Dorsolateral prefrontal cortex (tissue), 122 donors: ENCODE measurements at places on chromosomes 2 and 18. TPM values are rescaled to one million over a fixed set of nuclear protein-coding genes. Genes with fewer than 3 reads are reported as not detected.

DNA sequence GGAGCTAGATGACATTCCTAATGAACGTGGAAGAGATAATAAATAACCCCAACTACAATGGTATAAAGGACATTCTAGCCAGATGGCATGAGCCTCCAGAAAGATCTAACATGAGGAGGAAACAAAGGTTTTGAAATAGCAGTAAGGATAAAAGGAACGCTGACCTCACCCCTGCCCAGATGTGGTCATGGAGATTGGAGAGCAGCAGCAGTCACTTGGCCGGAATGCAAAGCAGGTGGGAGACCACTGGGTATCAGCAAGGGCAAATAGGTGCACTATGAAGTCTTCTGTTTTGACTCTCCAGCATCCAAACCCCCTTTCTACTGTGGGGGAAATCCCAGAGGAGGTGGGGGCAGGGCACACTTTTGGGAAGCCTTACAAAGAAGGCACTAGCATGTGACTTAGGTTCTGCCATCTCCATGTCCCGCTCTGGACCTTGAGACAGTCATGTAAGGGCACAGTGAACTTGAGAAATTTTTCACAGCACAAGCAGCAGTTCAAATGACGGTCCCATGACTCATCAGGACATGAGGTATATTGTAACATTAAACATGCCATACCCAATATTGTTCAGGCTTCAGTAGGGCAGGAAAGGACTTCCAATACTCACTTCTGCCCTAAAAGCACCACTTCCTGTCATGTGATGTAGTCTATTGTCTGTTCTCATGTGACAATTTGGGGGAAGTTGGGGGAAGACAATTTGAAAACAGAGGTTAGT is 55.2 kb downstream of the METTL4 start:
- DNase-seq: no peak

The RAMP1 gene
- total RNA-seq: 86.3 TPM

- DNase-seq: no peak
Observed at GRCh38 chr2:201949181-201949926, 84.3 kb upstream of the FZD7 start.

The C1GALT1C1L gene
- total RNA-seq: 1.3 TPM

The NYAP2 gene
- total RNA-seq: 6.5 TPM

DNA sequence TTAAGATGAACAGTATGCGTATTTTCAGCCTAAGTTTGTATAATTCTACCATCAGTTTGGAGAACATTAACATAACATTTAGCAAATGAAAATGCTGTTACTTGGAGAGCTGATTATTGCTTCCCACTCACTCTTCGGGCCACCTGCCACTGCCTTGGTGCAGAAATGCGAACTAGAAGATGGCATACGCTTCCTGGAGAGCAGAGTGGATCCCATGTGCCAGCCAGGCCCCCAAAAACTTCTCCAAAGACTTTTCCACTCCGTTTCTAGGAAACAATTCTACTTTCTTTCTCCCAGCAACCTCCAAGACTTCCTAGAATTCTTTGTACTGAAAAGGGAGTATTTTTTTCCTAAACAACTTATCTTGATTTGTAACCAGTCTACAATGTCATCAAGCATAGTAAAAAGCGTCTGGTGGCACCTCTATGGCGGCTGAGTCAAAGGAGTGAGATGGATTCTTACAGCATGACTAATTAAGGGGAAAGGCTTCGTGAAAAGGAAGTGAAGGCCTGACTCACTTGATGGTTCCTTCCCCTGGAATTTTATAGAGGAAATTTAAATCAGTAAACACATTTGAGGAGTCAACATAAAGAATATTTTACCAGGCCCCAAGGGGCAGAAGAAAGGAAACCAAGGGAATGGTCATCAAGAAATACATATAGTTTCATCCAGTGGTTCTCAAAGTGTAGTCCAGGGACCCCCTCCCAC is 36.6 kb downstream of the FEZ2 start:
- DNase-seq: peak; percentile 53

DNA sequence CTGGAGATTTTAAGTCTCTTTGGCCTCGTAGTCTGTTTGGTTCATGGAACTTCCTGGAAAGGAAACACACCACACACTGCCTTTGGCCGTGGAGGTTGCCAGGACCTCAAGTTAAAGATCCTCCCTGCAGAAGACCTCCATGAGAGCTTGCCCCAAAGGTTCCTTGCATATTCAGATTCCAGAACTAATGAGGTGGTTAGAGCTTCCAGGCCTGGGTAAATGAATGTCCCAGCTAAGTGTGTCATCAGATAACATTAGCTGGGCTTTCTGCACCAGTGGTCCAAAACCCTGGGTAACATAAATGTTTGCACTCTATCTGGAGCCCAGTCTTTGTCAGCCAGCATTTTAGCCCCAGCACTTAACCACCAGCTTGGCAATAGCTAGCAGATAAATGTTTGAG is 122.1 kb upstream of the EML6 start:
- DNase-seq: no peak

The PLA2R1 gene
- total RNA-seq: 3.9 TPM

GRCh38 chr2:20532634-20533437 is 86.0 kb downstream of the RHOB start:
- DNase-seq: no peak

The SCN7A gene
- 2.5 TPM for total RNA-seq

GRCh38 chr2:194087089-194087958 is 1569.7 kb upstream of the SLC39A10 start:
- no peak for DNase-seq

DNA sequence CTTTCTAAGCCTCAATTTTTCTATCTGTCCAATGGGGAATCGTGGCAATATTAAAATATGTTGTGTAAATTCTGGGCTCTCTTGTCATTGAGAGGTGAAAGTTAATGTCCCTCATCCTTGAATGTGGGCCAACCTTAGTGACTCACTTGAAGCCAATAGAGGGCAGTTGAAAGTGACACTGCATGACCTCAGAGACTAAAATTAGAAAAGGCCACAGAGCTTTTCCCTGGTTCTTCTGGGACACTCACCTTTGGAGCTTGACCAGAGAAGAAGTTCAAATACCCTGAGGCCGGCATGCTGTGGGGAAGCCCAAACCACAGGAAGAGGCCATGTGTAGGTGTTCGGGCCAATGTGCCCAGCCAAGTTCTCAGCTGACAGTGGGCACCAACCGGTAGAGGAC is 24.1 kb upstream of the SIX2 start:
- DNase-seq: no peak

The PID1 gene
- total RNA-seq: 26.6 TPM

- DNase-seq: no peak
Observed at GRCh38 chr18:57150828-57151227, 3.9 kb downstream of the BOD1L2 start.

The DSC2 gene
- total RNA-seq: 4.8 TPM

DNA sequence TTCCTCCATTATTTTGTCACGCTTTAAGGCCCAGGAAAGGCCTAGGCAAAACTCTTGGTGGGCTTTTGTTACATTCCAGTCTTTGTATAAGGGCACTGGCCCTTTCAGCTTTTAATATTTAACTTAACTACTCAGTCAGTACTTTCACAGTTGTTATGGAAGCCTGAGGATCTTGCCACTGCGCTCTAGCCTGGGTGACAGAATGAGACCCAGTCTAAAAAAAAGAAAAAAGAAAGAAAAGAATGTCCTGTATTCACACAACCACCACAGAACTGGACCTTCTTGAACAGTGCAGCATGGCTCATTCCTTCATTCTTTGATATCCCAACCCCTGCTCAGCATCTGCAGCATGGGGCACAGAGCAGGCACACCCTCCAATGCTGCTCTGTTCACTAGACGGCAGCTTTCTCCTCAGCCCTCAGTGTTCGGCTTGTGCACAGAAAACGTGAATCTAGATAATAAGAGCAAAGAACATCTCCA is 93.4 kb upstream of the MSH2 start:
- DNase-seq: no peak

DNA sequence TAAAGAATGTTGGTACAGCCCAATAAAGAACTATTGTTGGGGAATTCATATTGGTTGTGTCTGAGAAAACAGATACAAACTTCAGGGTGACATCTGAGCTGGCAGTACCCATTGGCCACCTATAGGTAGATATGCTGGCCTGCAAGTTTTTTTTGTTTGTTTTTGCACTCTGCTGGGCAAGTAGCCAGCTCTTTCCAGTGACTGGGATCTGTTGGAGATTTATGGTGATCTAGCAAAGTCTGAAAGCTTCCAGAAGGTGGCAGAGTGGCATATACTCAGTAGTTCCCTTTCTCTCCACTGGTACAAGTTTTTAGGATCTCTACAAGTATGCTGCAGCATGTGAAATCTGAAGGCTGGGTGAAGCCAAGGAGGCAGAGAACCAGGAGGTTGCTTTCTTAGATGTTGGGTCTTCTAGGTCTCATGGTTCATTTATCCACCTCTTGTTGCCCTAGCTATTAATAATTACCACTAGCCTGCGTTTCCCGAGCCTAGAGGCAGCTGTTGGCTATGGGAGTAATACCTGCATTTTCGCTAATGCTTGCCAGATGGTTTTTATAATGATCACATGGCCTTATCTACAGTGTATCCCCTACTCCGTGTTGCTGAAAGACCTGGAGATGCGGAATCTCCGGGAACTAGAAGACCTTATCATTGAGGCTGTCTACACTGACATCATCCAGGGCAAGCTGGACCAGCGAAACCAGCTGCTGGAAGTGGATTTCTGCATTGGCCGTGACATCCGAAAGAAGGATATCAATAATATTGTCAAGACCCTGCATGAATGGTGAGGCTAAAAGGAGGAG is 9.5 kb downstream of the COPS7B start:
- DNase-seq: no peak

DNA sequence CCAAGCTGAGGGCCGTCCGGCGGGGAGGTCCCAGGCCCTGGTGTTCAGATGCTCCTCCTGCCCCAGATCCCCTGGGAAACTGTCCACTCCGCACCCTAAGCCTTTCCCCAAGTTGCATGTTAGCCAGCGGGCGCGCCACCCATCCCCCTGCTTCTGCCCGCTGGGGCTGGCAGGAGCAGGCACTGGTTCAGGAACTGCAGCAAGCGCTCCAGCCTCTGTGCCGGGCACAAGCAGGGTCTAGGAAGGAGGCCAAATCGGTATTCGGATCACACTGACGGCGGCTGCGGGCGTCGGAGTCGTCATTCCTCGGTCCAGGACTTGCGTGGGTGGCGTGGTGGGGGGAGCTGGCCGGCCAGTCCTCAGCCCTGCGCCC is 53.7 kb downstream of the FAM168B start:
- peak; percentile 53 for DNase-seq

The SLC23A3 gene
- total RNA-seq: 0.44 TPM

DNA sequence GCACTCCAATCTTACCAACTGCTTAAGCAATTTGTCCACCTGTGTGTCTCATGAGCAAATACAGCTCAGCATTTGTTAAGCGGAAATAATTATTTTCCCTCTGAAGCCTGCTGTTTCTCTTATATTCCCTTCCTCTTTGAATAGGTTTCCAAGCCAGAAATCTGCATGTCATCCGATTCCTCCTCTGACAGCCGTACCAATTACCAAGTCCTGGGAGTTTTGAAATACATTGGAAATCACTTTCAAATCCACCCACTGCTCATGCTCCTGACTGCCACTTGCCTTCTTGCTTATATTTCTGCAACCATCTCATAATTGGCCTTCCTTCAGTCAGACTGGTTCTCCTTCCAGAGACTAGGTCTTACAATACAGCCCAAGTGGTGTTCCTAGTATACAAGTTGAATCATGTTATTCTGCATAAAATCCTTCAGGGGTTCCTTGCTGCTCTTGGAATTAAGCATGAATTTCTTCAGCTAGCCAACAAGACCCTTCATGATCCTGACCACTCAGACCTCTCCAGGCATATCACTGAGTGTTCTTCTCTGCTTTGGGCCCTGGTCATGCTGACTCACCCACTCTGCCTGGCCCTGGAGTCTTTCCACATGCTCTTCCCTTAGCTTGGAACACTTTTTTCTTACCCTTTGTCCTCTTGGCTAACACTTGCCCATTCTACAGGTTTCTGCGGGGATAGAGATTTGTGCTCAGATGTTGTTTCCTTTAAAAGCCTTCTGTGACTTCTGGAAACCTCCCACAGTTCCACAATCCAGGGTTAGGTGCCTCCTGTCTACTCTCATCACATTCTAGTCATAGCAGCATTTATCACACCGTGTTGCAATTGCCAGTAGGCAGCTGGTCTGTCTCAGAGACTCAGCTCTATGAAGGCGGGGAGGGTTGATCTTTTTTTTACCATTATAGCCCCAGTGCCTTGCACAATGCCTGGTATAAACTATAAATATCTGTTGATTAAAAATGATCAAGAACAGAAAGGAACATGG is 157.6 kb downstream of the ARL6IP6 start:
- DNase-seq: no peak

- DNase-seq: no peak
Observed at GRCh38 chr2:105536175-105536574, 137.3 kb upstream of the FHL2 start.

- DNase-seq: no peak
Observed at GRCh38 chr2:131031431-131031841, 61.8 kb downstream of the FAM168B start.

GRCh38 chr2:7473135-7473771 is 556.0 kb downstream of the RNF144A start:
- DNase-seq: no peak

DNA sequence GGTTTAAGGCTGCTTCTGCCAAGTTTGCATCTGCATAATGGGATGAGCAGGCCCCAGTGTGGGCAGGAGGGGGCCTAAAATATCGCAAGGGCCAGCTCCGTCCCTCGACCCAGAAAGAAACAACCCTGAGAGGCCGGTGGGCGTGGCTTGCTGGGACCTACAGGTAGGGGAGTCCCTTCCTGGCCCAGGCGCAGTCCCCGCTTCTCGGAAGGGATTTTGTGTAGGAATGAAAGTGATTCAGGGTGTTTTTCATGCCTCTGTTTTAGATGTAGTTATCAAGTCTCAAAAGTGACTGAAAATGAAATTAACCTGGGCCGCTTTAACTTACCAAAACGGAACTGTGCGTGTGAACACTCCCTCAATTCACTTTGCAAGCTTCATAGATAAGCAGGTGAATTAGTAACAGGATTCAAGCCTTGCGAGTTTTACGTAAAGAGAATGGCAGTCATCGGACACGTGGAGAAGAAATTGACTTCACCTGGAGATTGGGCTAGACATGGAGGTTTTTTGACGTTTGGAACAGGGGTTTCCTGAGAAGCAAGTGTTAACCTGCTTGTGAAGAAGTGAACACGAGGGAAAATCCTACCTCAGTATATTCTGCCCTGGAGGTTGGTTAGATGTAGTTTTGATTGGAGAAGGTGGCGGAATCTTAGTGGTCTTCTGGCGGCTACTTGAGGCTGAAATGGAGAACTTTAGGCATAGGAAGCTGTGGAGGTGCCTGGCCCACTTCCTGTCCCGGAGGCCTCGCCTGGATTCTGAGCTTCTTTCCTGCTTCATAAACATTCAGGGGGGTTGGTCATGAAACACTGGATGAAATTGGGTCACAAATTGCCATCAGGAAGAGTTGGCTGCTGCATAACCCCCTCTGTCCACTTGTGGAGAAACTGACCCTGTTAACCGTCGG is 1.7 kb downstream of the NCK2 start:
- DNase-seq: no peak

- DNase-seq: no peak
Observed at GRCh38 chr2:45047301-45047700, 38.0 kb upstream of the SIX2 start.

The PRPF40A gene
- 45.3 TPM for total RNA-seq

The DNAH6 gene
- total RNA-seq: 18.2 TPM

The HJURP gene
- not detected for total RNA-seq

The TTC39C gene
- total RNA-seq: 30.2 TPM
